AG09309 (cell line): ENCODE measurements at places on chromosomes 12 and 14.

GRCh38 chr12:68564166-68564565 is 46.5 kb upstream of the RAP1B start:
- no peak for DNase-seq

DNA sequence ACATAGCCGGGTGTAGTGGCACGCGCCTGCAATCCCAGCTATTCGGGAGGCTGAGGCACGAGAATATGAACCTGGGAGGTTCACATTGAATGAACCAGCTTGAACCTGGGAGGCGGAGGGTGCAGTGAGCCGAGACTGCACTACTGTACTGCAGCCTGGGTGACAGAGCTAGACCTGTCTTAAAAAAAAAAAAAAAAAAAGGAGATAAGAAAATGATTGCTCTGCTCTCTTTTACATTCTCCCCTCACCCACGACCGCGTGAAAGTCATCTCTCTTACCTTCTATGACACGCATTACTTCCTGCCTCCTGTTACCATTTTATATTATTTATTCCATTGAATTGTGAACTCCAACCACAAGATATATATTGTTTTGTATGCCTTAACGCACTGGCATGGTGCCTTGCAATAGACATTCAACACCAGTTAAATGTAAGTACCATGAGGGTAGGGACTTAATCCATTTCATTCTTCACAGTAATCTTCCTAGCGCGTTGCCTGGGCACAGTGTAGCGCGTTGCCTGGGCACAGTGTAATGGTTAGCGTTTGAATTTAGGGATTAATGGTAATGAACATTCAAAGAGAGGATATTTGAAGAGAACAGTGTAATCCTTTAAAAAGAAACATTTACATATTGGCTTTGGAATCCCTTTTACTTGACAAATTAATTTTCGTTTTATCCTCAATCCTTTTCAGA is 2.7 kb downstream of the RAP1B start:
- DNase-seq = no peak

DNA sequence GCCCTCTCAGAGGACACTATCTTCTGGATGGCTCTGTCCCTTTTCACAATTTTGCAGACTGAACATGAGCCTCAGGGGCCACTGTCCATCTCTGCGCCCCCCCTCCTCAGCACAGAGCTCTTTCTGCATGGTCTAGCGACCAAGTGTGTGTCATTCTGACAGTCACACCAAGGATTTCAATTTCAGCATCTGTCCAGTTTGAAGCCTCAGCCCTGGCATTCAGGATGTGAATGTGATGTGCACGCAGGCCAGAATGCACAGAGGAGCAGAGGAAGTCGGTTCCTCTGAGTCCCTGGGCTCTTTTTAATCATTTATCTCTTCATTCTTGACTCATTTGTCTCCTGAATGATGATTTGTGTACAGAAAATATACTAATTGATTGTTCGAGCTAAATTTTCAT is 102.0 kb upstream of the PWP1 start:
- no peak for DNase-seq

DNA sequence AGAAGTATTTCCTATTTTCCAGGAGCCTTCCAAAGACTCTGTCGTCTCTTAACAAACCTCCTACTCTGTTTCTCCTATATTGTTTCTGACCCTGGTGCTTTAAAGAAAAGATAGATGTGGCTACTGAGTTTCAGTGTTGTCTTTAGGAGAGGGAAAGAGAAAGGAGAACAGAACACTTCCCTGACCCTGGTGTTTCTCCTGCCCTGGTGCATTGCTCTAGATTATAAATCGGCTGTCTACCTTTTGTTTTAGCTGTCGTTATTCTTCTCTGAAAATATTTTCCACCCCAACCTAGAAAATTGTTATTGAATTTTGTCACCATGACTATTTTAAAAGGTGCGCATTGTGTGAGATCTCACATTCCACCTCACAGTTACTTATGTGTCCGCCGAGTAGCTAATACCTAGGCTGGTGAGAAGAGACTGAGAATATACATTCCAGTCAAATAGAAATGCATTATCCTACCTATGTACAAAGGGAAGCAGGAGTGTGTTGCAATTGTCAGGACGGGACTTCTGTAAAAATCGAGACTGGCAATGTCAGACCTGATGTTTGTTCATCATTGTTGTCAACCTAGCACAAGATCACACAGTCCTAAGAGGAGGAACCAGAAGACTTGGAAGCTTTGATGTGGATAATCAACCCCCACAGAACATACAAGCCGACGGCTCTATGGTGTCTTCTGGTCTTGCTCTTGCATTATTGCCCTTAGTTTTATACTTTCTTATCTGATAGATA is 108.7 kb upstream of the SLC38A4 start:
- no peak for DNase-seq
